Stimulated activated CD4-positive, alpha-beta T cell treated with anti-CD3 and anti-CD28 coated beads, Interleukin-1b, Interleukin-23, amount 100 ng/mL, for 1 hour (primary cell): ENCODE measurements at places on chromosomes 7 and 10.

GRCh38 chr10:32948451-32948850 is 9.6 kb downstream of the ITGB1 start:
- DNase-seq = no peak

DNA sequence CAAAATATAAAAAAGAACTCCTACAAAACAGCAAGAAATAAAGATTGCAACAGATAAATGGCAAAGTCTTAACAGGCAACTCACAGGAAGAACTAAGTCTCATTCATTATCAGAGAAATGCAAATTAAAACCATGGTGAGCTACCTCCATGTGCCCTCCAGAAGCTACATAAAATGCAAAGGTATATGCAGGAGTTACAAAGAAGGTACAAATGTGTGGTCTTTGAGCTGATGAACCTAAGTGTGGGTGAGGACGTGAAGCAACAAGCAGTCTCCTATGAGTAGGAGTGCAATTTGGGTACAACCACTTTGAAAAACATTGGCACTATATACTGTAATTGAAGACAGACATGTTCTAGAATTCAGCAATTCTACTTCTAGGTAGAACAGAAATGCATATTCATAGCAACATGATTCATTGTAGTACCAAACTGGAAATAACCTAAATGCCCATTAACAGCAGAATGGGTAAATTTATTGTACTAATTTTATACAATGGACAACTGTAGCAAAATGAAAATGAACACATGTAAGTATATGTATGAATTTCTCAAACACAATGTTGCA is 61.6 kb upstream of the KCNMA1 start:
- DNase-seq = no peak

- no peak for DNase-seq
These were observed 178.1 kb upstream of the PPP2R2D start for GRCh38 chr10:131722525-131723264.

DNA sequence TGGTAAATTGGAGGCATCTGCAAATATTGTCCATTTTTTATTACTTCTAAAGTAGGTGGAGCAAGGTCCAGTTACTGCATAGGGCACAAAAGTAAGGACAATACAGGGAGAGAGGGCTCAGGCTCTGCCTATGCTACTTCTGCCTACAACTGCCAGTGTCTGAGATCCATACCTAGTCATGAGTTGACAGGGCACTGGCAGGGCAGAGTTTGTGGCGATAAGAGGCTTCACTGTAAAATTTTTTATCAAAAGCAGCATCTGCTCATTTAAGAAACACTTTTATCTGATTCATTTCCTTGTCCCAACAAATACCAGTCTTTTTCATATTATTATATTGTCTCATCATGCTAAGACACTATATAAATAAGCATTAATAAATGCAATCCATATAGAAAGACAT is 178.0 kb downstream of the LRRN3 start:
- DNase-seq = no peak

DNA sequence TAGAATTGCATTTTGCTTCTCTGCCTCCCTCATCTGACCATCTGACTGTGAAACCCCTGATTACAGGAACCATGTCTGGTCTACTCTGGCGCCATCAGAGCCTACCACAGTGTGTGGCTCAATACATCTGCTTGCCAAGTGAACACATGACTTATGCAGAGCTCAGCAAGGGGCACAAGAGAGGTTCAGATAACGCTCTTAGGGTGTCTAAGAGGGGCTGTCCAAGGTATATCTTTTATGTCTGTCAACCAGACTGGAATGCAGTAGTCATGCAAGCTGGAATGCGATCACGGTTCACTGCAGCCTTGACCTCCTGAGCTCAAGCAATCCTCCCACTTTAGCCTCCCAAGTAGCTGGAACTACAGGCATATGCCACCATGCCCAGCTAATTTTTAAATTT is 10.3 kb upstream of the RRP12 start:
- no peak for DNase-seq

- DNase-seq = no peak
These were observed 93.5 kb downstream of the BTRC start for GRCh38 chr10:101447477-101447876.

DNA sequence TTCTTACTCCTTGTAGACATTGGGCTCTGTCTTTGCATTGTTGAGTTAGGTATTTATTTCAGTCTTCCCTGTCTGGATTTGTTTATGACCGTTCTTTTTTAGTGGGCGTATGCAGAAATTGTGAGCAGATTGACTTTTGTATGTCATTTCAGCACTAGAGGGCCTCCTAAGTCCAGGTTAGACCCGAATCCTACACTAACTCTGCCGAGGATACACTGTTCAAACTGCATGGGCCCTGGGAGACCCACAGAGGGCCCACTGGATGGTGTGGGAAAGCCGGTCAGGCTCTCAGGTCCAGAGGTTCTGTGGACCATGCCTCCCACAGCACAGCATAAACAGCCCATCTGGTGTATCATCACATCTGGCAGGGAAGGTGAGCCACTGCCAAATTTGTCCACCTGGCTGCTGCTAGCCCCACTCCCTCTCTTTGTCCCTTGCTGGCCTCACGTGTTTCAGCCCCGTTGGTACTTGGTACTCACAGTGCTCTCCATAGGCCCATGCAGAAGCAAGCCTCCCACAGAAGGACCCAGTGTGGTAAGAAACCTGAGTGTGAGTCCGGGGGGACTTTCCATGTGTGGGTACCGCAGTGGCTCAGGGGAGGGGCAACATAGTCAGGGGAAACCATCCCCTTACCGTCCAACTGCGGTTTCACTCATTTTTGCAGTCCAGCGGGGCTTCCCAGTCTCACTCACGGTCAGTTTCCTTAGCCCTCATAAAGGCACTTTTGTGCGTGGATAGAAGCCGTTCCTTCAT is 112.8 kb downstream of the APBB1IP start:
- DNase-seq = no peak

- no peak for DNase-seq
These were observed 96.4 kb downstream of the KCNMA1 start for GRCh38 chr10:77541247-77541646.

GRCh38 chr10:110789604-110790433 is 81.9 kb upstream of the PDCD4 start:
- DNase-seq = no peak

GRCh38 chr7:27863880-27864279 is 123.9 kb downstream of the TAX1BP1 start:
- no peak for DNase-seq

DNA sequence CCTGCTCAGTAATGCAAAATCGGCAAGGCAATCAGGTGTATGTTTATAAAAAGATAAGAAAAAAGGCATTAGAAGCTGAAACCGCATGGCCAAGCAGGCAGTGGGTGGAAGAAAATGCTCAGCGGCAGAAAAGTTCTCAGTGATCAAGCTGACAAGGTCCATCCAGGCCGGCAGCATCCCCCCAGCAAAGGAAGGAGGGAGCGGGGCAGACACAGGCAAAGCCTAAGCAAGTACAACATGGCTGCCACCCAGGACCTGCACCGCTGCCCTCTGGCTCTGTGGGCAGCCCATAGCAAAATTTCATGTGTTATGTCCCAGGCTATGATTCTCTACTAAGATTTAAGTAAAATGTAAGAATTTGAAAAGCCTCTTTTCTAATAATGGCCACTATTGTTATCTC is 45.4 kb downstream of the MRPS24 start:
- DNase-seq = no peak

DNA sequence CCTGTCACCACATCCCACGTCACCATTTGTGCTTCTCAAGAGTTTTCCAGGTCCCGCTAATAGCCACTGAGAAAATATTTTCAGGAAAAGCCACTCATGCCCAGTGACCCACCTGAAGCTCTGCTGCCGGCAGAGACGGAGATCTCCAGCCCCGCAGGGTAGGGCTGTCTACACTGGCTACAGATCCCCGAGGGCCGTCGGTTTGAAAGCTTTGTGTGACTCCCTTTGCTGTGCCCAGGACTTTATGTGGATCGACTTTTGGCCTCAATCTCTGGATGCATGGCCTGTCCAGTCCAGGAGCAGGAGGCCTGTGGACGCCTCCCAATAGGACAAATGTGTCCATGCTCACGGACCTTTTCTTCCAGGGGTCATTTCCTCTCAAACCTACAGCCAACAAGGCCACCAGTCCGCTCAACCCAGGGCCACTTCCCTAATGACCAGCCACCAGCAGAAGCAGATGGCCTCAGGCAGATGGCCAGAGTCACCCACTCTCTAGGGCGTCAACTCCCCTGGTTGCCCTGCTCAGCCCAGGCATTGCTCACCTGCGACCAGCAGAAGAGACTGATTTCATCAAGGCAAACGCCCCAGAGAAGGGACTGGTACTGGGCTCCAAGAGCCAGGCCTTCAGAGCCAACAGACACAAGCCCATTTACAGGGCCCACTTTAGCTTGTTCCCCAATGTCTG is 76.4 kb downstream of the OAT start:
- DNase-seq = no peak

- DNase-seq = no peak
These were observed 47.0 kb downstream of the PTN start for GRCh38 chr7:137296576-137296975.

DNA sequence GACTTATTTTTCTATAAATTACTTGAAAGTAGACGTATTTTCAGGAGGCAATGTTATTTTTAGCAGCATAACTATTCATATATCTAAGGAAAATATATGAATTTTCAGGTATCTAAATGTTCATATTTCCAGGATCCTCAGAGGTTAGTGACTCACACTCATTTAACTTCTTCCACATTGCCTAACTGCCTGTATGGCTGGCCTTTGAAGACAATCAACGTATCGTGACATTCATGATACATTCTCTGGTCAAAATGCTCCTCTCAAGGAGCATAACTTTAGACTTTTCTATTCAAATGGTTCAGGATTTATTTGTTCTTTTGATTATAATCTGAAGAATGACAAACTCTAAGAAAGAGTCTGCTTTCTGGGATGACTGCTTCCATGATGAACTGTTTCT is 89.3 kb downstream of the SEMA3C start:
- no peak for DNase-seq

DNA sequence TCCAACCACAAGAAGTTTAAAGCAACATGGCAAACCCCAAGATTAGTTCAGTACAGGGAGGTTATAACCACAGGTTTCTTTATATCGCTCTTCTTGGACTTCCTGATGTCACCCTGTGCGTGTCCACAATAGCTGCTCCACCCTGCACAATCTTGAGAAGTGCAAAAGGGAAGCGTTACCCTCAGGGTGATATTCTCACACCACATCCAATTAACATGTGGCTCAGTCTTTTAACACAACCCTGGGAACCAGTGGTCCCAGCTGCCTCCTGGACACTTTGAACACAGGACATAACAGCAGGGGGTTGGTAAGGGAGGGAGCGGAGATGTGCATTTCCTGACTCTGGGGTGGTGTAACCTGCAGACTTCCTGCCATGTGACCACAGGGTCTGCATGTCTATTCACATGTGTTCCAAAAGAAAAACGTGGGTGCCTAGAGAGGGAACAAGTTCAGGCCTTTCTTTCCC is 64.6 kb downstream of the GSAP start:
- DNase-seq = no peak
